ENCODE measurements at places on chromosomes 5 and 9.

DNA sequence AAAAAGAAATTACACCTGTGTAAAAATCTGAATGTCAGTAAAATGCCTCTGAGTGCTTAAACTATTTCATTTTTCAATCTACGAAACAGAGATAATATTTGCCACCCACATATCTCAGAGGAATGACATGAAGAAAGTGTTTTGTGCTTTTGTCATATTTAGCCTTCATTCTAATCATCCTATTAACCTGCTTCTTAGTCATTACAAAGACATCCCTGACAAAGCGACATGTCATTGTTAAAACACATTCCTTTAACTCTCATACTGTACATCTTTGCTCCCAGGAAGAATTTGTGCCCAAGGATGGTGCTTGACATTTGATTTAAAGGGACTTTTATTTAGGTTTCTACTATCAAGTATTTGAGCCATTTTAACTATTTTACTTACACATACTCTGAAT is 275.9 kb downstream of the DMRTA1 start:
- DNase-seq = peak; percentile 1

DNA sequence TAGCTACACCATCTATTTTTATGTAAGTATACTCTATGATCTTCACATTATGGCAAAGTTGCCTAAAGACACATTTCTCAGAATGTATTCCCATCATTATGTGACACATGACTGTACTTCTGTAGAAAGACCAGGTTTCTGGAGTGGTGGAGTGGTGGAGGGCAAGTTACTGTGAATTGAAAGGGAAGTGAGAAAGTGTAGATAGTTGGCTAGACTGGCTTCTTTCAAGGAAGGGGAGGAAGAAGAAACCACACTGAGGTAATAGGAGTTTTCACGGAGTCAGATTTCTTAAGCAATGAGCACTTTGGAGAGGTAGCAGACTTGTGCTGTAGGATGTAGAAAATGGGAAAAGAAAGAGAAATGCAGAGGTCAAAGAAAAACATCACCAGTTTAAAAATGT is 50.9 kb upstream of the EQTN start:
- DNase-seq = no peak

DNA sequence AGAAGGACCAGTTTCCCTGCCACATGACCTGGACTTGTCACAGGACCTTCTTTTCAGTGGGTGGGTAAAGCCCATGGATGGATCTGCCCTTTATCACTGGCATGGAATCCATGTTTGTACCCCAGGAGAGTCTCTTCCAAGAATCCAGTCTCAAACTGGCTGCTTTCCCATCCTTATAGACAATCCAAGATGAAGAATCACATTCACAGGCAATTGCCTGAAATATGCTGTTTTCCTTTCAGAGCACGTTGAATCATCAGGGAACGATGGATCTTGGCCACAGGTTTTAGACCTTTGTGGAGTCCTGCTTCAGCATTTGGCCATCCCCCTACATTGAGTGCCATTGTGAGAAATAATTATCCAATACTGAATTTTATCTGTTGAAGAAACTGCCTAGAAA is 319.8 kb downstream of the ASTN2 start:
- DNase-seq = no peak

DNA sequence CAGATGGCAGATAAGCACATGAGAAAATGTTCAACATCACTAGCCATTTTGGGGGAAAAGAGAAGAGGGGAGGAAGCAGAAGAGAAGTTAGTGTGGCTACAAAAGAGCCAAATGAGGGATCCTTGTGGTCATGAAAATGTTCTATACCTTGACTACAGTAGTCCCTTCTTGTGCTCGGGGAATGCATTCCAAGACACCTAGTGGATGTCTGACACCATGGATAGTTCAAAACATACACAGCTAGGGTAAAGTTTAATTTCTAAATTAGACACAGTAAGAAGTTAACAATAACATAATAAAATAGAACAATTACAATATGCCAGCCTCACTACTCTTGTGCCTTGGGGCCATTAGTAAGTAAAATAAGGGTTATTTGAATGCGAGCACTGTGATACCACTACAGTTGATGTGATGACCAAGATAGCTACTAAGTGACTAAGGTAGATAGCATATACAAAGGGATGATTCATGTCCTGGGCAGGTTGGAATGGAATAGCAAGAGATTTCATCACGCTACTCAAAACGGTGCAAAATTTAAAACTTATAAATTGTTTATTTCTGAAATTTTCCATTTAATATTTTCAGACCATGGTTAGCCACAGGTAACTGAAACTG is 344.1 kb downstream of the NR2F1-AS1 start:
- peak; percentile 10 for DNase-seq

- DNase-seq = no peak
Observed at GRCh38 chr9:35035851-35036701, 36.3 kb downstream of the VCP start.

GRCh38 chr5:177134697-177135225 is 1.2 kb downstream of the NSD1 start:
- no peak for DNase-seq

DNA sequence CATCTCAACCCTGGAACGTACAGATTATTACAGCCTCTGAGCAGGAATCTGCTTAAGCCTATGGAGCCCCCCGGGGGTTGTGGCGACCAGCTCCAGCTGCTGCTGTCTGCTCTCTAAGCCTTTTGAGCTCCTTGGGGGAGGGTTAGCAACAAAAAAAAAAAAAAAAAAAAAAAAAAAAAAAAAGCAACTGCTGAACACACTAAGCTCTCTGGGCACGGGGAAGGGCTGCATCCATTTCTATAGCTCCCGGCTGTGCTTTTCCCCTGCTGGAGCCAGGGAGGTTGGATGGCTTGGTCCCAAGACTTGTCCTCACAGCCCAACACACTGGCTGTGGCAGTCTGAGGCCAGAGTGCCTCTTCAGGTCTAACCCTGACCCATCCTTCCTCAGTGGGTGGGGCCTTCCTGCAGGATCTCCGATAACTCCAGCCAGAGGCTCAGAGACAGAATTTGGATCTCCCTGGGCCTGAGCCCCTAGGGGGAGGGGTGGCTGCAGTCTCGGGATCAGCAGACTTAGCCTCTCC is 82.1 kb downstream of the FBN2 start:
- DNase-seq = no peak

GRCh38 chr9:74358959-74359358 is 138.2 kb upstream of the RORB start:
- no peak for DNase-seq

GRCh38 chr9:110891760-110892159 is 146.5 kb downstream of the LPAR1 start:
- DNase-seq = no peak

DNA sequence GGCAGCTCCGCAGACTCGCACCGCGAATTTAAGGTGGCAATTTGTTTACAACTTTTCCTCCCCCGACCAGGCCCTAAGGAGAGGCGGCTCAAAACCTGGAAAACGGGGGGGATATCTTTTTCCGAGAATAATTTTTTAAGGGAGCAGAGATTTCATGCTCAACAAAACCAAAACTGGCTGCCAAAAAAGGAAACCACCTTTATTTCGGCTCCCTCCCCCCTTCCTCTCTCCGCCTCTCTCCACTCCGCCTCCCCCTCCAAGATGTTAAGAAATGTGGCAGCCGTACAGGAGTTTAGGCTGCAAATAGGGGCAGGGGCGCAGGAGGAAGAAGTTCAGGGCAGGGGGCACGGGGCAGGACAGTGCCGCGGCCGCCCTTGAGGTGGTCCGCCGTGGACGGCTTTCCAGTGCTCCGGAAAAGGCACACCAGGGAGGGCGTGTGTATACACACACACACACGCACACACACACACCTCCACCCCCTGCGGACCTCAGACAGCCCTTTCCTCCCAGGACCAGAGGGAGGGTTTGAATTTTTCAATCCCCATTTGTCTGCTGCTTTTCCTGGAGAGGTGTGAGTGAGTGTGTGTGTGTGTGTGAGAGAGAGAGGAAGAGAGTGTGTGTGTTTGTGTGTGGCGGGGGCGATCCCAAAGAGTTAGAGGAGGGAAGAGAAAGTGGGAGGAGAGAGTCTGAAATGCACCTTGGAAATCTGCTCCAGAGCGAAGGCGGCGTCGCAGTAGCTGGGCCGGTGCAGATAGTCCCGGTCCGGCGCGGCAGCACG is 9.1 kb downstream of the PTCH1 start:
- DNase-seq = peak; percentile 31

GRCh38 chr5:173397516-173397915 is 69.3 kb upstream of the STC2 start:
- DNase-seq = no peak

GRCh38 chr5:127040796-127041520 is 10.6 kb upstream of the MARCHF3 start:
- DNase-seq = peak; percentile 37

All from urothelium cell line (cell line).